Heart right ventricle (tissue), 16 donors: ENCODE measurements at places on chromosomes 7 and 10.

DNA sequence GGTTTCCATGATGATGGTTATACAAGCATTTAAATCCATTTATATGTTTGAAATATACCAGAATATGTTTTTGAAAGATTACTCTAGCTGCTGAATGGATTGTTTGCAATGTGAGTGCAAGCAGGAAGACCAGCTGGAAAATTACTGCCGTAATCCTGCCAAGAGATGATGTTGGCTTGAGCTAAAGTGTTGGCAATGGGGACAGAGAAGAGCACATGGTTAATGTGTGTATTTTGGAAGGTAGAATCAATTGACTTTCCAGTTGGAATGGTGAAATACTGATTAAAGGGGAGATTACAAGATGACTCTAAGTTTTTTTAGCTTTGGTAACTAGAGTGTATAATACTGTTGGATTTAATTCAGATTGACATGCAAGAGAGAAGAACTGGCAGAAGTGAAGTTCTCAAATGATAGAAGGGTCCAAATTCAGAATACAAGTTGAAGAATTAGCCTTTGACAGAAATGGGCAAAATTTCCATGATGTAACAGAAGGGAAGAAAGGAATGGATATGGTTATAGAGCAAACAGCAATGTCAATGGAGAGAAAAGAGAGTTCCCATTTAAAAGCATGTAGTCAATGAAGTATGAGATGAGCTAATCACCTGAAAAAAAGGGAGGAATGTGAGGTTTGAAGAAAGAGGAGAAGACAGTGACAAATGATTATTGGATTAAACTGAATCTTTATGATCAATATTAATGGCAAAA is 422.0 kb downstream of the CDC14C start:
- DNase-seq: peak; percentile 16

DNA sequence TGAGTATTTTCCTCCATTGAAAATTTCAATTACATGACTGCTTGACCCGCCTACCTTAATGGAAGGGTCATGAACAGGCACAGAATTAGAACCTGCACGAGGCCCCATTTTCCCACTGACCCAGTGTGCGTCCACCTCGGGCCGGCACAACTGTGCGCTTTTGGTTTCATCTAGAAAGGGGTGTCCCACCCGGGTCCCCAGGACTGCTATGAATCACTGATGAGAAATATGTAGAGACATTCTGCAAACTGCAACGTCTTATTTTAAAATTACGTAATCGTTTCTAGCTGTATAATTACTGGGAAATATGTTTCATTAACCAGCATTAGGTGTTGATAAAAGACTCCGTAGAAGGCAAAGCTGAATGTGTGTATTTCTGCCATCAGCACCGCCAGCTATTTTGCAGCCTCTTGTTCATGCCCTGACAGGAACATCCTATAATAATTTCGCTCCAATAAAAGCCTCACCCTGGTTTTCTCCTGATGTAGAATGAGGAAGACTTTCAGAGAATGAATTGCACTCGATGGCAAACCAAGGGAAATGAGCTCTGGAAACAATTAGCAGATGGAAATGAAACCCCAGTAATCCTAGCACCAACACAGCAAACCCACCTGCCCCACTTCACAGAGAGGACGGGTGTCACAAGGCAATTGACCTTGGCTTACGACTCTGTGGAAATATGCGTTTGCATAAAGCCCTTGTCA is 562.1 kb downstream of the DNAJB6 start:
- DNase-seq: no peak

GRCh38 chr7:5997210-5997808 is 11.5 kb downstream of the PMS2 start:
- peak; percentile 60 for DNase-seq

GRCh38 chr10:120612756-120613155 is 155.7 kb downstream of the PLPP4 start:
- no peak for DNase-seq

DNA sequence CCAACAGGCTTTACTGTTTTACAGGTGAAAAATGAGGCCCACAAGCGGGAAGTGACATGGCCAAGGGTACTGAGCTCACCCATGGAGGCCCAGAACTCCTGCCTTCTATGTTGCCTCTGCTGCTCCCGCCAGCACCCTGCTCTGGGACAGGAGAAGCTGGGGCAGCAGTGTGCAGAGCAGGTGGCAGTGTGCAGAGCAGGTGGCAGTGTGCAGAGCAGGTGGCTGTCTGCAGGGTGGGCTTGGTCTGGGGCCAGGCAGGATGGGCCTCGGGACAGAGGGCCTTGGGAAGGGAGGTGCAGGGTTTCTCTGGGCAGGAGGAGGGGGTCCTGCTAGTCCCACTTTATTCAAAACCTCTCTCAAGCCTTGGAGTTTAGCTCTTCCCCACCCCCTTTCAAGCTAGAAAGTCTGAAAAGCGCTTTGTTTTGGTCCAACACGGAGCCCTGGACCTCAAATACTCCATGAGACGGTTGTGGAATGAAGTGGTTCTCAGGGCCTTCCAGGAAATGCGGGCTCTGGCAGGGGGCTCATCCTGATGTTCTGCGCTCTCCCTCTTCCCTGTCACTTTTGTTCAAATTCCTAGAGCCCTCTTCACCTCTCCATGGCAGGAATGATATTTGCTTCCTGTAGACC is 26.8 kb downstream of the TSPAN15 start:
- DNase-seq: no peak

- DNase-seq: no peak
Observed at GRCh38 chr10:88920986-88921593, 31.5 kb downstream of the ACTA2 start.

- no peak for DNase-seq
Observed at GRCh38 chr10:24324651-24325050, 115.7 kb downstream of the KIAA1217 start.
